ENCODE measurements at places on chromosomes 4 and X. TPM values are rescaled to one million over a fixed set of nuclear protein-coding genes. Genes with fewer than 3 reads are reported as not detected.

UGT8 gene
- polyA plus RNA-seq: 0.28 TPM

PHKA1 gene
- polyA plus RNA-seq: 3.2 TPM

WDFY3 gene
- 25.5 TPM for polyA plus RNA-seq

PPP1R2C gene
- not detected for polyA plus RNA-seq

CENPVL3 gene
- polyA plus RNA-seq: 0.10 TPM

OPN1LW gene
- not detected for polyA plus RNA-seq

PAGE2B gene
- not detected for polyA plus RNA-seq
